ENCODE measurements at places on chromosomes 7 and 10.

- peak; percentile 37 for DNase-seq
These were observed 54.6 kb downstream of the AGMO start for GRCh38 chr7:15507171-15507570.

GRCh38 chr7:33979807-33980355 lies 74.5 kb downstream of the BMPER start:
- peak; percentile 64 for DNase-seq

DNA sequence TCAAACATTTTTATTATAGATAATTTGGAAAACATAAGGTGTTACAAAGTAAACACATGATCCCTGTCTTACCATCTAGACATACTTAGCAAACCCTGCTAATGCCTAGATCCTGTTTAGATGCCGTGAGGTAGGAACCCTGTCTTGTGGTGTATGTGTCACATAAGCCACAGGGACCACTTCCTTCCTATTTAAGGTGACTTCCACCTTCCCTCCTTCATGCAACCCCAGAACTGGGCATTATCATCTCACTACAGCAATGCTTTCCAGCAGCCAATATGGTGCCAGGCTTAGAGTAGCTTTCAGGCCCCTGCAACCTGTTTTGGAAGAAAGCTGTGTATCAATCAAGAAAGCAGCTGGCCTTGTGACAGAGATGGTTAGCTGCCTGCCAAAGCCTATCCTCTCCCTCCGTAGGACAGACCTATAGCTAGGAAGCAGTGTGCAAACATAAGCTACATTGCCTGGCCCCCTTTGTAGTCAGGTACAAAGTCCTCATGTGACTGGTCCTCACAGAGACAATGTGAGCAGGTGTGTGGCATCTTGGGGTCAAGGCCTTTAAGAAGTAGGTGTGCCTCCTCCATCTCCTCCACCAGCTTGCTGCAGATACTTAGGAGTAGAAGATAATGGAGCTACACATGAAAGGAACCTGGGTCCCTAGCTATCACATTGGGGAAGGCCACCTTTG lies 146.8 kb downstream of the SPAG6 start:
- DNase-seq = no peak

- DNase-seq = peak; percentile 91
These were observed 2.0 kb upstream of the TNRC18 start for GRCh38 chr7:5425507-5426225.

Data from astrocyte of the spinal cord (primary cell).